ENCODE measurements at places on chromosomes 12 and 14.

DNA sequence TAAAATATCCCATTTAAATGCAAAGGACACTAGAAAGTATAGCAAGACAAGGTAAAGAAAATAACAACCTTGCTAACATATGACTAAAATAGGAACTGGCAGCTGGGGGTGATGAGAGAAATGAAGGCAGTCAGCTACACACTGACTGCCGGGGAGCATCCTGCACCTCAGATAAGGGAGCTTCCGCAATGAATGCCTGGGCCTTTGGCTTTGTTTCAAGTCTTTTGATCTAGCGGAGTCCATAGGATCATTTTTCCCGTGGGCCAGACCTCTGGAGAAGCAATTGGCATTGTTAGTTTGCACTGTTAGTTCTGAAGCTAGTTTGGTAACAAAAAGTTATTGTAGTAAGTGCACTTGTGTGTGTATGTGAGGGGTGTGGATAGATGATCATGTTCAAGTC is 639.9 kb downstream of the DIO2 start:
- no peak for DNase-seq

GRCh38 chr12:52442600-52443061 is 8.5 kb upstream of the KRT75 start:
- DNase-seq = no peak

GRCh38 chr12:49970658-49971057 is 2.1 kb upstream of the AQP6 start:
- DNase-seq = no peak

- no peak for DNase-seq
Observed at GRCh38 chr12:59499774-59500173, 96.1 kb upstream of the SLC16A7 start.

GRCh38 chr14:68787092-68787992 is 5.5 kb downstream of the ZFP36L1 start:
- DNase-seq = no peak

DNA sequence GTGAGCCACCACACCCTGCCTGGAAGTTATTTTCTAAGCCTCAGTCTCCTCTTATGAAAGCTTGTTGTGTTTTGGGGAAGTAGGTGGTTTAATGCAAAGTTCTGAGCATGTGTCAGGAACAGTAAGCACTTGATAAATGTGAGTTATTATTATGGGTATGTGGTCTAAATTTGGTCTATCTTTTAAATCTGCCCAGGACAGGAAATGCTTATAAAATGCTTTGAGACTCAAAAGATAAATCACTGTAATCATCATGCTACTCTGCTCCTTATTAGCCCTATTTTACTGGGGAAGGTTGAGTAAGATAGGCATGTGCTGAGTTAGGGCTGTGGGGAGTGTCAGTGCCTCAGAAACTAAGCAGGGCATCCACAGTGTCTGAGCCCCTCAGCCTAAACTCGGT is 13.1 kb upstream of the SRSF5 start:
- no peak for DNase-seq

GRCh38 chr12:94941440-94941862 is 62.0 kb downstream of the NDUFA12 start:
- DNase-seq = no peak

- no peak for DNase-seq
Observed at GRCh38 chr12:121576851-121577391, 3.9 kb downstream of the KDM2B start.

DNA sequence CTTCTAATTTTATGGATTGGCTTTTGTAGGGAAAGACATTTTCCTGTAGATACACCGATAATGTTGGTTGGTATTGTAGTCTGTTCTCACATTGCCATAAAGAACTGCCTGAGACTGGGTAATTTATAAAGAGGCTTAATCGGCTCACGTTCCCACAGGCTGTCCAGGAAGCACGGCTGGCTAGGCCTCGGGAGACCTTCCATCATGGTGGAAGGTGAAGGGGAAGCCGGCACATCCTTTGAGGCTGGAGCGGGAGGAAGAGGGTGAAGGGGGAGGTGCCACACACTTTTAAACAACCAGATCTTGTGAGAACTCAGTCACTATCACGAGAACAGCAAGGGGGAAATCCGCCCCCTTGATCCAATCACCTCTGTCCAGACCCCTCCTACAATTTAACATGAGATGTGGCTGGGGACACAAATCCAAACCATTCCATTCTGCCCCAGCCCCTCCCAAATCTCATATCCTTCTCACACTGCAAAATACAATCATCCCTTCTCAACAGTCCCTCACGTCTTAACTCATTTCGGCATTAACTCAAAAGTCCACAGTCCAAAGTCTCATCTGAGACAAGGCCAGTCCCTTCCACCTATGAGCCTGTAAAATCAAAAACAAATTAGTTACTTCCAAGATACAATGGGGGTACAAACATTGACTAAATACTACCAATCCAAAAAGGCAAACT is 66.7 kb upstream of the EIF5 start:
- no peak for DNase-seq

GRCh38 chr14:51206462-51206861 is 33.6 kb upstream of the TMX1 start:
- no peak for DNase-seq

- no peak for DNase-seq
Observed at GRCh38 chr12:30448038-30448437, 247.6 kb downstream of the IPO8 start.

- DNase-seq = no peak
Observed at GRCh38 chr14:68658029-68658509, 134.8 kb downstream of the ZFP36L1 start.

- no peak for DNase-seq
Observed at GRCh38 chr14:81837304-81837703, 303.7 kb upstream of the SEL1L start.

DNA sequence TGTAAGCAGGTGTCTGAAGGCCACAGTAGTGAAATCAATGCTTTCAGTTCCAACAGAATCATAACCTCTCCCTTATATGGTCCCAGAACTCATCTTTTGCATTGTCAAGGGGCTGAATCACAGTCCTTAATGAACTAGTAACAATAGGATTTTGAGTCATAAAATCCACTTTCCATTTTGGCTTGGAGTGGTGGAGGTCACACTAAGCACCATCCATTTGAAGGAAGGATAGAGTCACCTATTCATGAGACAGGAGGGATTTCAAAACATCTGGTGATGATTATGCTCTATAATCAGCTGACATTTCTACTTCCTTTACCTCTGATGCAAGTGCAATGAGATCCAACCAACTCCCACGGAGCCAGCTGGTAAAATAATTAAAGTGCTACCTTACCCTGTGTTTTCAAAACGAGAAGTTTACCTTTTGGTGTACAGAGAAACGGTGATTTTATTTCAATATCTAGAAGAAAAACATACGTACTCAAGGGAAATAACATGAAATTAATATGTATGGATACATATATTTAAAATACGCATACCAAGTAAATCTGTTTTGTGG is 59.1 kb downstream of the TMEM132D start:
- DNase-seq = no peak

DNA sequence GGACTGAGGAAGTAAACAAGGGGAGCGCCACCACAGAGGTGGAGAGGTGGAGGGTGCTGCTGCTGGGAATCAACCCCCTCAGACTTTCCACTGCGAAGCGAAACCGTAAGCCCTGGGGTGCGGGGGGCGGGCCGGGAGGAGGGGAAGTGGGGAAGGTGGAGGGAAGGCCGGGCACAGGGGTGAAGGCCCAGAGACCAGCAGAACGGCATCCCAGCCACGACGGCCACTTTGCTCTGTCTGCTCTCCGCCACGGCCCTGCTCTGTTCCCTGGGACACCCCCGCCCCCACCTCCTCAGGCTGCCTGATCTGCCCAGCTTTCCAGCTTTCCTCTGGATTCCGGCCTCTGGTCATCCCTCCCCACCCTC is at the start of gene LAG3:
Gene LAG3, plus strand, starts transcription at position 190 of the 365 bp plus-strand sequence. CDS start 333 bp downstream, outside the sequence.
- DNase-seq = peak; percentile 32

GRCh38 chr14:88902850-88903249 is 78.4 kb downstream of the TTC8 start:
- no peak for DNase-seq

GRCh38 chr12:31201382-31201781 is 124.6 kb downstream of the SINHCAF start:
- DNase-seq = no peak

Data from stimulated activated CD8-positive, alpha-beta memory T cell treated with anti-CD3 and anti-CD28 coated beads, Interleukin-15, amount 100 ng/mL, for 24 hours (primary cell).